ENCODE measurements at places on chromosomes 12 and 14.
A peak's percentile ranks its signal among the peaks of the same experiment; 100 is the strongest.

DNA sequence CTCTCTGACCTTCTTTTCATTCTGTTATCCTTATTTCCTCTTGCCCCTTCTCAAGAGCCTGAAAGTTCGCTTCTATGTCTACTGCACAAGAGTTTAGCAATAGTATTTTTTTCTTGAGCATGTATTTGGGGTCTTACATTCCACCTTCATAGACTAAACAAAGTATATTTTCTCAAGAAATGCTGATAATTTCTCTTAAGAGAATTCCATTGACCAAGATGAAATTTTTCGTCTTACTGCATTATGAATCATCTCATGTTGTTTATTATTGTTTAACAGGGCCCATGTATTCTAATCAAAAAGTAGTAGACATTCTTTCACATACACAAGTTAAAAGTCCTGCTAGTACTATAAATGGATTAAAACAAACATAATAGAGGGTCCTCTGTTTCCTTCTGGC is 219.3 kb downstream of the C12orf50 start:
- H3K4me3 ChIP-seq: no peak overlapping the region
- no peaks in the 10 kb centered on the region for H3K4me1 ChIP-seq
- no peak overlapping the region for H3K27ac ChIP-seq
- H3K27me3 ChIP-seq: no peaks in the 10 kb centered on the region

DNA sequence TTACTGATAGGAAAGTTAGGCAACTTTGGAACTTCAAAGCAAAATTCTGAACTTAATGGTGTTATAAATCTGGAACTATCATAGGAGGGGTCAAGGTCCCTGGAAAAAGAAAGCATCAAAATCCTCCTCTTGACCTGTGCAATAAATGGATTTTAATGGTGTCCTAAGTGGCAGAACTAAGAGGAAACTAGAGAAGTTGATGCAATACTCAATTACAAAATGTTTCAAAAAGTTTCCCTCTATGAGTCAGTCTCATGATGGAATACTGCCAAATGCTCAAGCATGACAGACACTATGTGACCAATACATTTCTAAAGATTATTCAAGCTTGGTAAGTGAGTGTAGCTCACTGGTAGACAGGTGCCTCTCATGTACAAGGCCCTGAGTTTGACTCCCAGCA is 47.7 kb upstream of the ERGIC2 start:
- no peaks in the 10 kb centered on the region for H3K27me3 ChIP-seq
- H3K36me3 ChIP-seq: no peaks in the 10 kb centered on the region
- H3K4me1 ChIP-seq: no peaks in the 10 kb centered on the region
- no peak for DNase-seq
- H3K4me3 ChIP-seq: no peak overlapping the region
- no peak overlapping the region for H3K27ac ChIP-seq

DNA sequence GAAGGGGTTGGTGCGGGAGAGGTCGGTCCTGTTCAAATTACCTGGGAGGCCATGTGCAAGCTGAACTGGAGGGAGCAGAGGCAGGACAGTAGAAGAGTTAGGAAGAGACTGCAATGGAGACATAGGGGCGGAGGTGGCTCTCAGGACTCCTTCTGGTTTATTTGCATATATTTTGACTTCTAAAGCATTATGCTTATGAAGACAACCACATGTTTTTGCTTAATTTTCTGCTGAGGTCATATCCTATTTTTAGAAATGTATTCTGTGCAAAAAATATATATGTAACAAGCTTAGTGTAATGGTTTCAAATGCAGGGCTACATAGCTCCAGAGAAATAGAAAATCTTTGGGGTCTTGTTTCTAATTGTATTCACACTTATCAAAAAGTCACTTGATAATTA is 137.0 kb upstream of the MDM1 start:
- H3K4me1 ChIP-seq: no peaks in the 10 kb centered on the region
- no peak overlapping the region for H3K27ac ChIP-seq
- H3K36me3 ChIP-seq: no peaks in the 10 kb centered on the region

DNA sequence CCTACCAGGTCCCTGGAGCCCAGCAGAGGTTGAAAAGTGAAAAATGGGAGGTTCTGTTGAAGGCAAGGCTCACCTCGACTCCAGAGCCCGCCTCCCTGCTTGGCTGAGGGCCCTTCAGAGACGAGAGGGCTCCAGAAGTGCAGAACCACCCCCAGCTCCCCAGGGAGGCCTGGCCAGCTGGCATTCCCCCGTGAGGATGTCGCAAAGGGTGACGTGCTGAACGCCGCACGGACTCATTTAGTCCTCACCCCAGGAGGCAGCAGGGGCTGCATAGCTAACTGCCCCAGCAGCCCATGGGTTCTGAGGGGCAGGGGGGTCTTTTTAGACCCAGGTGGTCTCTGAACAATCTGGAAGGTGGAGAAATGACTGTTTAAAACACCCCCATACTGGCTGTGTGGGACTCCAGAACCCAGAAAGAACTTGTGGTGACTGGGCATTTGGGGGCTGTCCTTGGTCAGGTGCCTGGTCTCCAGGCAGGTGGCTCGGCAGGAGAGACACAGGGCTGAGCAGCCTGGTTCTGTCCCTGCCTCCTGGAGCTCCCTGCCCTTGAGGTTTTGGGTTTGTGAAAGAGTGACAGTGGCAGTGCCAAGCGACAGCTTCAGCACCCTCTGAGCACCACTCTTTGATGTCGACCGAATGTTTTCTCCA is 32.0 kb downstream of the ANAPC7 start:
- H3K36me3 ChIP-seq: peaks cover 11% of the 10 kb centered on the region
- H3K4me1 ChIP-seq: peaks cover 57% of the 10 kb centered on the region
- H3K27ac ChIP-seq: peak overlapping the region; percentile 93
- H3K27me3 ChIP-seq: no peaks in the 10 kb centered on the region

DNA sequence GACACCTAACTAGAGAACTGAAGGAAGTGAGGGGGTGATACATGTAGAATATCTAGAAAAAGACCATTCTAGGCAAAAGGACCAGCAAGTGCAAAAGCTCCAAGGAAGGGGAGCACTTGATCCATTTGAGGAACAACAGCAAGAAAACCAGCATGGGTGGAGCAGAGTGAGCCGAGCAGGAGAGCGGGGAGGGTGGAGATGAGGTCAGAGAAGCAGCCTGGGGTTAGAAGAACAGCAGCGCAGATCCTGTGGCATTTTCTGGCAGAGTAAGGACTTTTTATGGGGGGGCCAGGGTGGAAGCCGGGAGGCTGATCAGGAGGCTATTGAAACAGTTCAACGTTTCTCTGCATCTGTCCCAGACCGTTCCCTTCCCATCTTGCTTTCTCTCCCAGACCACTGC is 24.5 kb upstream of the TMCC3 start:
- H3K27me3 ChIP-seq: no peaks in the 10 kb centered on the region
- H3K4me3 ChIP-seq: no peak overlapping the region
- H3K27ac ChIP-seq: no peak overlapping the region
- no peaks in the 10 kb centered on the region for H3K36me3 ChIP-seq
- H3K4me1 ChIP-seq: peaks cover 28% of the 10 kb centered on the region

DNA sequence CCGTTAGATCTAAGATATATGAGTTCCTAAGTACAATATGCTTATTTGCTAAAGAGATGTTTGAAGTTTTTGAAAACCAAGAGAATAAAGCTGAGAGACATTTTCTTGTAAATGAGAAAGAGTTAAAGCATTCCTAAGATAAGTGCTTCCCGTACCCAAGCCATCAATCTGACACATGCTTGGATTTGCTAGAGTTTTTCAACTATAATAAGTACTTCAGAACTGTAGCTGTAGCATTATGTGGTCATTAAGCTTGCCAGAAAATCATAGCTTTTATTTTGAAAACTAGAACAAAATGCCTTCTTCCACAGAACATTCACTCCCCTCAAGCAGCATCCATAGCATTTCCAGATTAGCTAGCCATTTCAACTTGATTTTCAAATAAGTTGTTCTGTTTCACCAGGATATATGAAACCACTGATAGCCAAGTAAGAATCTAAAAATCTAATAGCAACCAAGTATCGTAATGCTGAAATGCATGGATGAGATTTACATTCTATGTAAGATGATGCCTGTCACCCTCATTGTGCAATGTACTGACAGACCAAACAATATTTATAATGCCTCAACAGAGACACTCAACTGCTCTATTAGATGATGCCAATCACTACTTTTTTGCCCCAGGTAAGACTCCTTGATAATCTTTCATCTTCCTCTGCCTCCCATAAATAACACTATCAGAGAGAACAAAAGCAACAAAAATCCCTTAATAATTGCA is 8.0 kb downstream of the SNW1 start:
- peaks cover 22% of the 10 kb centered on the region for H3K36me3 ChIP-seq
- H3K4me1 ChIP-seq: peaks cover 34% of the 10 kb centered on the region
- H3K27ac ChIP-seq: no peak overlapping the region
- H3K4me3 ChIP-seq: no peak overlapping the region
- no peak for DNase-seq

GRCh38 chr12:59486827-59487226 is 109.0 kb upstream of the SLC16A7 start:
- H3K4me1 ChIP-seq: no peaks in the 10 kb centered on the region
- no peaks in the 10 kb centered on the region for H3K36me3 ChIP-seq
- H3K27me3 ChIP-seq: no peaks in the 10 kb centered on the region
- no peak overlapping the region for H3K4me3 ChIP-seq
- DNase-seq: no peak

- H3K27ac ChIP-seq: no peak overlapping the region
- DNase-seq: no peak
- no peaks in the 10 kb centered on the region for H3K36me3 ChIP-seq
- H3K4me1 ChIP-seq: peaks cover 35% of the 10 kb centered on the region
Measured at GRCh38 chr14:105531088-105531893, 4.9 kb downstream of the TMEM121 start.

DNA sequence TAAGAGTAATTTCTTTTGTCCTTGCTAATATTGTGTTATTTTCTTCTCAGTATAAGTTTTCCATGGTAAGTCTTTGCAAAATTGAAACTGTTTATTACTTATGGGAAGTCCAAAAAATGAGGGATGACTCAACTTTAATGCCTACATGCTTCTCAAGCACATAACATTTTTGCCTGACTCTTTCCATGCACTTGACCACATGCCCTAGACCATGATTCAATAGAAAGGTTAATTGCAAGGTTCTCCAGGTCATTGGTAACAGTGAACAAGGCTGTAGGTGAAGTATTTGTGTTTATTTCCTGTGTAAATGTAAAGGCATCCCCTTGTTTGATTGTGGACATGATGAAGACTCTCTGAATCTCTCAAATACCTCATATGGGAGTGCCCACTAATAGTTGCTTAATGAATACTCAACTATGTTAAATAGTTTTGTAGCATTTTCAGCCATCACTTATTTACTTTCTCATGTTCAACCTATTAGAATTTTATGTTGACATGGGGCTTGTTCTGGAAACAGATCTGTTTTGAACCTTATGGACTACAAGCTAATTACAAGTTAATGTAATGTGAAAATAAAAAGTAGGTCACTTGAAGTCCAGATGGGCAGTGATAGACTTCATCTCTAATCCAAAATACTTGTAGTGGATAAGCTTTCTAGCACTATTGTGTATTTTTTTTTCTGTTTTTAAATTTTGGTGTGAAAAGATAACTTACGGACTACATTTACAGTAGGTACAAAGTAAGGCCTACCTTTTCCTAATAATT is 131.7 kb downstream of the TMTC2 start:
- H3K36me3 ChIP-seq: peaks cover 24% of the 10 kb centered on the region
- H3K4me3 ChIP-seq: no peak overlapping the region
- DNase-seq: no peak
- H3K27ac ChIP-seq: no peak overlapping the region
- no peaks in the 10 kb centered on the region for H3K27me3 ChIP-seq
- no peaks in the 10 kb centered on the region for H3K4me1 ChIP-seq

- no peak overlapping the region for H3K4me3 ChIP-seq
- DNase-seq: no peak
- no peaks in the 10 kb centered on the region for H3K36me3 ChIP-seq
- H3K27me3 ChIP-seq: no peaks in the 10 kb centered on the region
- peaks cover 13% of the 10 kb centered on the region for H3K4me1 ChIP-seq
Measured at GRCh38 chr12:40688085-40688725, 4.0 kb upstream of the CNTN1 start.

- no peaks in the 10 kb centered on the region for H3K27me3 ChIP-seq
- no peak overlapping the region for H3K4me3 ChIP-seq
- no peaks in the 10 kb centered on the region for H3K4me1 ChIP-seq
Measured at GRCh38 chr14:58832095-58832521, 194.3 kb downstream of the DACT1 start.

DNA sequence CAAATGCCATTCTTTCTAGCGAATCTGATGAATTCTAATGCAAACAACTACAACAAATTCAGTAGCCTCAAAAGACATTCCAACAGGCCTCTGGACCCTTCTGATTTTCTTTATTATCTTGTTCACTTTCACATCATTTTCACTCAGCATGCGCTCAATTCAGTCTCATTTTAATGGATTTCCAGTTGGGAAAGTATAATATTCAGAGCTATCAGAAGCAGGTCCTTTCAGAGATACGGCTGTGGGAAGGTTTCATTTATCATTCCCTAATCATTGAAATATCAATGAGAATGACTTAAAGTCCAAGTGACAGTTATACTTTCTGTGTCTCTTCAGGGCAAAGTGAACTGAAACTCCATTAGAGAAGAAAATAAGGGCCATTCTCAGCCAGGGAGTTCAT is 1083.7 kb upstream of the FLRT2 start:
- no peaks in the 10 kb centered on the region for H3K27me3 ChIP-seq
- no peak for DNase-seq
- H3K27ac ChIP-seq: no peak overlapping the region
- no peaks in the 10 kb centered on the region for H3K4me1 ChIP-seq
- no peaks in the 10 kb centered on the region for H3K36me3 ChIP-seq

DNA sequence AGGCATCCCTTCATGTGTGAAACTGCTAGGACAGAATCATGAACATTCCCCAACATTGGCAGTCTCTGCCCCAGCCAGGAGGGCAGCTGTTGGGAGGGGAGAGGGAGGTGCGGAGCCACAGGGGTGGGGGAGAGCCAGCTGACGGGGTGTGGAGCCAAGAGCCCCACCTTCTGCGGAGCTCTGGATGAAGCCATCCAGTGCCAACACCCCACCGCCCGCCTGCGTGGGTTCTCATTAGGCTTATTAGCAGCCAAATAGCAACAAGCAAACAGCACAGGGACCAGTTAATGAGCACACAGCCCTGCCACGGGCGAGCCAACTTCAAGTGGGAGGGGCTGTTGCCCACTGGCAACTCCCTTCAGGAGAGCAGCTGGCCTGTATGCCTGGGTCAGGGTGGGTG is 12.1 kb downstream of the LTBP2 start:
- H3K27ac ChIP-seq: peak overlapping the region; percentile 90
- peaks cover 43% of the 10 kb centered on the region for H3K4me1 ChIP-seq
- no peaks in the 10 kb centered on the region for H3K36me3 ChIP-seq
- no peaks in the 10 kb centered on the region for H3K27me3 ChIP-seq
- DNase-seq: no peak

- no peak overlapping the region for H3K27ac ChIP-seq
- H3K36me3 ChIP-seq: no peaks in the 10 kb centered on the region
- no peaks in the 10 kb centered on the region for H3K4me1 ChIP-seq
- no peak overlapping the region for H3K4me3 ChIP-seq
Measured at GRCh38 chr12:12217018-12217359, 49.9 kb downstream of the LRP6 start.

GRCh38 chr14:85597701-85598100 is 67.8 kb downstream of the FLRT2 start:
- no peak for DNase-seq
- H3K36me3 ChIP-seq: no peaks in the 10 kb centered on the region
- H3K4me3 ChIP-seq: no peak overlapping the region
- H3K27me3 ChIP-seq: no peaks in the 10 kb centered on the region
- H3K4me1 ChIP-seq: no peaks in the 10 kb centered on the region
- H3K27ac ChIP-seq: no peak overlapping the region
